ENCODE measurements at places on chromosomes 3 and 15. TPM values are rescaled to one million over a fixed set of nuclear protein-coding genes. Genes with fewer than 3 reads are reported as not detected.

- DNase-seq, result no peak
Measured at GRCh38 chr3:31936420-31937060, 44.5 kb downstream of the OSBPL10 start.

- no peak for DNase-seq
Measured at GRCh38 chr3:125115640-125116039, 59.8 kb upstream of the HEG1 start.

DNA sequence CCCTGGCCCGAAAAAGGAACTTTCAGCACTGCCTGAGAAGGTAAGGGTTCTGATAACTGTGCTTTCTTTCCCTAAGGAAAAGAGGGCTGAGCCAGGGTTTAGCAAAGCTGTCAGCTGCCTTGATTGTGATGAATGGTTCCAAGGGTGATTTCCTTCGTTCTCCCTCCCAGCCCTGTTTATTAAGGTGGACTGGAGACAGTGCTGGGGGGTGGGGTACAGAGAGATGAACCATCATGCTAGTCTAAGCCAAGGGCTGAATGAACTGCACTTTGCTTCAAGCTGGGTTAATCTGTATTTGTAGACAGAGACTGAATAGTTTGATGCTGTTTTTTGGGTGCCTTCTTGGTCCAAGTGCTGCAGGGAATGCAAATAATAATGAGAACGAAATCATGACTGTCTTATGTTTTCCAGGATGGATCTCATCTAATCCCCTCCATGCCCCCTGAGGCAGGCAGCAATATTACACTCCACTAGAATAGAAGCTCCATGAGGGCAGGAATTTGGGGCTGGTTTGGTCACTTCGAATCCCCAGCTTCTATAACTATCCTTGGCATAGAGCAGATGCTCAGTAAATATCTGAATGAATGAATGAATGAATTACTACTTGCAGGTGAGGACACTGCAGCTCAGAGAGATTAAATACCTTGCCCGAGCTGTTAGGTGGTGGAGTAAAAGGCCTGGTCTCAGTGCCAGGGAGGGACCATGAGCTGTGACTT is 10.9 kb downstream of the PXYLP1 start:
- DNase-seq, result no peak

MIX23 gene
- total RNA-seq, result 78.2 TPM

DNA sequence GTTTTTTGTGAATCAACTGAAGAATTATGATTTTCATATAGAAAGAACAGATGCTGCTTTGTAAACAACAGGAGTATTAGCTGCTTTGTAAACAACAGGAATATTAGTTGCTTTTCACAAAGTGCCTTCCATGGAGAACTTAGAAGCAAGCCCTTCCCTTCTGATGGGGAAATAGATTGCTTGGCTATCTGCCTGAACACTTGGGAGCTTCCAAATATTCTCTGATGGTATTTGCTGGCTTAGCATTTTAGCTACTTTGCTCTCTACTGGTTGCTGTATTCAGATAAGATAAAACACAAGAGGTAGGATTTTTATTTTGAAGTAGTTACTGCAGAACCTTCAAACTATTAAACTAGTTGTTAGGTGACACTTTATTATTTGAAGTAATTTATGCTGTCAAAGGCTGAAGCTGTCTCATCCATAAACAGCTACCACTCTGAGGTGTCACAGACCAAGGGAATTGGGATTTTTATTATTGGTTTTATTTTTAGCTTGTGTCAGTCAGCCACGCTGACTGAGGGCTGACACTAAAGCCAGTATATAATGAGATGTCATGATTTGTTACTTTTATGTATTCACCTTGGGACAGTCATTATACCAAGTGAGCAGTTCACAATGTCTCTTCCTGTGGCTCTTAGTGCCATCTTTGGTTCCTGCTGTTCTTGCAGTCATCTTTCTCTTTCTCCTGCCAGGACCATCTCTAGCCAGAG is 50.0 kb downstream of the ZIC1 start:
- no peak for DNase-seq

- no peak for DNase-seq
Measured at GRCh38 chr3:74592359-74592758, 22.1 kb downstream of the CNTN3 start.

PLOD2 gene
- 149 TPM for total RNA-seq

DNA sequence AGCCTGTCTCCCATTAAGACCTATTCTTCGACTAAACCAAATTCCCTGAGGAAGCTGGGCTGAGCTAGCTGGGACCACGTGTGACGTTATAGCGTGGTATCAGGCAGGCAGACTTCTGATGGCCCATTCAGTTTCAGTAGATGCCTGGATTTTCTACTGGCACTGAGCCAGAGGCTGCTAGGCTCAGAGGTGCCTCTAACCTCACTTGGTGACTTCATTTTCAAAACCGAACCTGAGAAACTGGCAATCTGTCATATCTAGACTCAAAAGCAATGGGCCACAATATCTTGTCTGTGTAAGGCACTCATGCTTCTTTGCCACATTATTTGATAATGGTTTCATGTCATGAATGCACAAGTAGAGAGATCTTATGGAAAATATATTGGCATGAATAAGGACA is 352.1 kb upstream of the AZI2 start:
- DNase-seq, result no peak

DNA sequence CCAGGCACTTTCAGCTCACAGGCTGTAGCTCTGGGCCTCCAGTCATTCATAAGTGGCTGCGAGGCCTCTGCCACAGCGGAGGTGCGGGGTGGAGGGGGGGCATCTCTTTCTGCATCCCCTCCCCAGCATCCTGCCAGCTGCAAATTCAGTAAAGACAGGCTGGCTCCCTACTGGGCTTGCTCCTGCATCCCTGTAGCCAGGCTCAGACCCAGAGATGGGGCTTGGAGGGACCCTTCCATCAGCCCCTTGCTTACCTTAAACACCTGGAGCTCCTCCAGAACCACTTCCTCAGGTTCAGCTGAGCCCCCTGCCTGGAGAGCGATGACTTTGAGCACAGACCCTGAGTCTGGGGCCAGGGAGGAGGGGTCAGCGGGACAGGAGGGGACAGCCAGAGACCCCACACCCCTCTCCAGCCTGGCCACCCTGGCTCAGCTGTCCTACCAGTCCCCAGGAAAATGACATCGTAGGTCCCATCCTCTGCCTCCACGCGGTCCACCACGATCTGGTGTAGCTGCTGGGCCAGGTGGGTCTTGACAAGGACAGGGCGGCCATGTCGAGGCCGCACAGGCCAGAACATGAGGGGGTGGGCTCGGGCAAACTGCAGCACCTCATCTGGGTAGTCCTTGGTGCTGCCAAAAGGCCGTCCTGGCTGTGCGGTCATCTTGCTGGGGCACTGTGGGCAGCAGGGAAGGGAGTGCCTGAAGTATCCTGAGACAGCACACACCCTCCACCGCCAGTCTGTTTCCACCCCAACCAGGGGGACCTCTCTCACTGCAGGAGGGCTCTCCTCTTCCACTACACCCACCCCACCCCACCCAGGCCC is 5.3 kb downstream of the SEMA3G start:
- no peak for DNase-seq

GRIP2 gene
- not detected for total RNA-seq

GRCh38 chr3:60979461-60980341 is 271.6 kb downstream of the FHIT start:
- DNase-seq, result no peak

ZBBX gene
- not detected for total RNA-seq

ANKUB1 gene
- total RNA-seq, result not detected

GRCh38 chr3:115040673-115041286 is 106.3 kb downstream of the ZBTB20 start:
- DNase-seq, result peak; percentile 51

CCK gene
- not detected for total RNA-seq

RTP3 gene
- not detected for total RNA-seq

- DNase-seq, result peak; percentile 69
Measured at GRCh38 chr3:196108075-196108743, 26.3 kb upstream of the TFRC start.

DNA sequence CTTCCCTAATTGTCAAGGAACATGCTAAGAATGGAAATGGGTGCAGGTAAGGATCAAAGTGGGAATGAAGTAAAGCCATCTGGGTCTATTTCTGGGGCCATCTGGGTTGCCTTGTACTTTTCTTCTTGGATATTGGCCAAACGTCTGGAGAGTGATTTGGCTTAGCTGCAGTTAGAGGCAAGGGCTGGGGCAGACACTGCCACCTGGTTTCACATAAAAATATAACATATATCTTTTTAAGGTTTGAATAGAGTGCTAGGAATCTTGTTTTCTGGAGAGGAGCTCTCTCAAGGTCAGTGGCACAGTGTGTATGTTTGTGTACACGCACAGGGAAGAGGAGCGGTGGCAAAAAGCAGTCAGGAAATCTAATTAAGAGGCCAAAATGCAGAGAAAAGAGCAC is 24.7 kb upstream of the EOMES start:
- no peak for DNase-seq

GRCh38 chr3:112086875-112087524 is 811 bp downstream of the C3orf52 start:
- peak; percentile 61 for DNase-seq

DNA sequence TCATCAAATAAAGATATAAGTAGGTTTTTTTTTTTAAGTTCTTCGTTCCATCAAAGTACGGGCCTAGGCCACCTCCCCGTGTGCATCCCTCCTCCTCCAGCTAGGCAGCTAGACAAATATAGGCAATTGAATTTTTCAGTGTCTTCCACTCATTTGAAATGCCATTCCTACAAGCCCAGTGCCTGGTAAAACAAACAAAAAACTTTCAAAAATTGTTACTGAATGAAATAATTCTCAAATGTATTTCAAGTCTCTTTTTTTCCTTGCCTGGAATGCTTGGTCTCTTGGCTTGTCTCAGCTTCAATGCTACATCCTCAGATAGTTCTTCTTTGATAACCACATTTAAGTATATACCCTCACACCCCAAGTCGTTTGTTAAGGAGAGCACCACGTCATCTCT is 3.8 kb downstream of the EIF2AK4 start:
- no peak for DNase-seq

DNA sequence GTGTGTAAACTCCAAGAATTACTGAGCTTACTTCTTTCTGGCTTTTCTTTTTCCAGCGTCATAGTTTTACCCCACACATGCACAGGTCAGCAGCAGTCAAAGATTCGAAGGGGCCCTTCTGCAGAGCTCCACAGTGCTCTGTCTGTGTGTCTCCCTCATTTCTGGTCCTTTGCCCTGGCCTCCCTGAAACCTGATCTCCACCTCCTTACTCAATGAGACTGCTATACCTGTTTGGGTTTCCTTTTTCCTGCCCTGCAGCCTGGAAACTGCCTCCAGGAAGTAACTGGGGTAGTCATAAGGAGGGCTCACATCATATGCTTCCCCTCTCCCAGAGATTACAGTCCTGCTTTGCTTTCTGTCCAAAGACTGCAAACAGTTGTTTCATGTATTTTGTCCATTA is 82.8 kb upstream of the TNIK start:
- DNase-seq, result no peak

BLM gene
- 2.8 TPM for total RNA-seq

VGLL4 gene
- 31.3 TPM for total RNA-seq

BUB1B gene
- total RNA-seq, result 30.9 TPM

HCN4 gene
- not detected for total RNA-seq

DNA sequence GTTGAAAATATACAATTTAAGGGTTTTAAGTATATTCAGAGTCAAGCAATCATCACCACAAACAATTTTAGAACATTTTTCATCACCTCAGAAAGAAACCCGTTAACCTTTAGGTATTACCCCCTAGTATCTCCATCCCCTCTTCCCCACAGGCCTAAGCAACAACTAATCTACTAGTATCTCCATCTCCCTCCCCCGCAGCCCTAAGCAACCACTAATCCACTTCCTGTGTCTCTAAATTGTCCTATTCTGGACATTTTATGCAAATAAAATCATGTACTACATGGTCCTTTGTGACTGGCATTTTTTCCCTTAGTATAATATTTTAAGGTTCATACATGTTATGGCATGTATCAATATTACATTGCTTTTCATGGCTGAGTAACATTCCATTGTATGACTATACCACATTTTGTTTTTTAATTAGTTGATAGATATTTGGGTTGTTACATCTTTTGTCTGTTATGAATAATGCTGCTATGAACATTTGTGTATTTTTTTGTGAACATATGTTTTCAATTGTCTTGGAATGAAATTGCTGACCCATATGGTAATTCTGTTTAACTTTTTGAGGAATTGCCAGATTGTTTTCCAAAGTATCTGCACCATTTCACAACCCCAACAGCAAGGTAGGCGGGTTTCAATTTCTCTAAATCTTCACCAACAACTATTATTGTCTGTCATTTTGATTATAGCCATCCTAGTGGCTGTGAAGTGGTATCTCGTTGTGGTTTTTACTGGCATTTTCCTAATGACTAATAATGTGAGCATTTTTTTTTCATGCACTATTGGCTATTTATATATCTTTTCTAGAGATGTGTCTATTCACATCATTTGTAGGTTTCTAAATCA is 215.6 kb upstream of the CD96 start:
- no peak for DNase-seq

RAD51 gene
- total RNA-seq, result 6.1 TPM

DNA sequence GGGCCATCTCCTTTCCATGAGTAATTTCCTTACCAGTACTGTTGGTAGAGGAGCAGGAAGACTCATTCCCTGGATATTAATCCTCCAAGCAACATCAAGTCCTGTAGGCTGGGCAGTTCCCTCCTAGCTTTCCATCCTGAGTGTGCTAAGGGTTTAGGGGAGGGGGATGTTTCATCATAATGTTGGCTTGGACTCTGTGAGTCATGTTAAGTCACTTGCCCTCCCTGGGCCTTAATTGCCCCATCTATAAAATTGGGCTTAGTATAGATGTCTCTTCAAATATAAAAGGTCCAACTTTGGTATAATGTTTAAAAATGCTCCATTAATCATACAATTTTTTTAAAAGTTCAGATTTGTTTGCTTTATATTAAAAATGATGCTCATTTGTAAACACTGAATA is 52.7 kb downstream of the TLE3 start:
- peak; percentile 51 for DNase-seq

DNA sequence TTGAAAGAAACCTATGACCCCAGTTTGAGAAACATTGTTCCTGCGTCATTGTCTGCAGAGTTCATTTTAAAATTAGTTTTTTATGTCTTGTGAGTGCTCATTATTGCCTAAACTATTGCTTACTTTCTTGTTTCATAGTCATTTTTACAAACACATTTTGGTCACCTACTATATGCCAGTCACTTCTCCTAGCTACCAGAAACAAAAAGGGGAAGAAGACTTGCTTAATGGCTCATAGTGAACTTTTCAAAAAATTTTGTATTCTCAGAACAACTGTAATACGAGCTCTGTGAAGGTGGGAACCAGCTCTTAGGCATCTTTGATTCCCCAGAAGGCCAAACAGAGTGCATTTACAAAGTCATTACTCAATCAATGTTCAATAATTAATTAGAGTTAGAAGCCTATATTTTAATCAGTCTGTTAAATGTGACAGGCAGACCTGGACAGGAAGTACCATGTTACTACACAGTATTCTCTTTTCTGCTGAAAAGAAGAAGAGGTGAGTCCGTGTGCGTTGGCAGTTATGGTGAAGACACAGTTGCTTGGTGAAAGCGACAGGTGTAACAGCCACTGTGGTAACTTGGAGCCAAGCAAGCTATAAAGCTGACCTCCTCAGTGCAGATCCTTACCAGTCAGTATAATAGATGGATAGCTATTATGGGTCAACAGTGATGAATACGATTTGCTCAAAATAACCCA is 46.6 kb downstream of the DPPA2 start:
- no peak for DNase-seq

All from MCF 10A (cell line).